ENCODE measurements at places on chromosomes 3 and 15.
A peak's percentile ranks its signal among the peaks of the same experiment; 100 is the strongest.

DNA sequence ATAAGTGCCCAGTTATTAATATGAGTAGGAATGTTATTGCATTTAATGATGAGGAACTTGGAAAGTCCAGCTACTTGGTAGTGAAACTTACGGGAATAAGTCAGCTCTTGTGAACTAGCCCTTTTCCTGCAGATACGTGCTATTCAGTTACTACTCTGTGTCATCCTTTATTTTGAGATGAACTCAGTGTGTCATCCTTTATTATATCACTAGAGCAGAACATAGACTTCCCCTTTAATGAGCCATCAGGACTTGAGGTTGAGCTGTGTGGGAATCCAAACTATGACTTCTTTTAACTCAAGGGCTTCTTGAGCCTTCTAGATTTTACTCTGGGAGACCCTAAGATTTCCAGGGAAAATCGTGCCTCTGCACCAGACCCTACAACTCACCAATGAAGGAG, 3.6 kb downstream of the ACTC1 start:
- DNase-seq, result no peak
- H3K4me1 ChIP-seq, result no peaks in the 10 kb centered on the region
- no peak overlapping the region for H3K27ac ChIP-seq
- H3K4me3 ChIP-seq, result no peak overlapping the region

DNA sequence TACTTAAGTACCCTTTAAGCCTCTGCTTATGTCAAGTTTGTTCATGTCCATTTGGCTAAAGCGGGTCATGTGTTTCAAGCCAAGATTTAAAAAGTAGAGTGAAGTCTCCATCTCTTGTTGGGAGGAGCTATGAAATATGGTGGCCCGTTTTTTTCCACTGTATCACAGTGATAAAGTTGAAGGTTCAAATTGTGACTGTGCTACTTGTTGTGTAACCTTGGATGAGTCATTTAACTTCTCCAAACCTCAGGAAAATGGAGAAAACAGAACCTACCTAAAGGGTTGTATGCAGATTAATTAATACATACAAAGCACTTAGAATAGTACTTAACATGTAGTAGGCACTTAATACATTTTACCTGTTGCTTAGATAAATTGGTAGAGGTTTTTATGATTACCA, 43.4 kb downstream of the SNAPC5 start:
- H3K27ac ChIP-seq, result peak overlapping the region; percentile 80
- peaks cover 27% of the 10 kb centered on the region for H3K4me1 ChIP-seq
- DNase-seq, result peak; percentile 27
- peaks cover 2% of the 10 kb centered on the region for H3K36me3 ChIP-seq
- no peak overlapping the region for H3K4me3 ChIP-seq

DNA sequence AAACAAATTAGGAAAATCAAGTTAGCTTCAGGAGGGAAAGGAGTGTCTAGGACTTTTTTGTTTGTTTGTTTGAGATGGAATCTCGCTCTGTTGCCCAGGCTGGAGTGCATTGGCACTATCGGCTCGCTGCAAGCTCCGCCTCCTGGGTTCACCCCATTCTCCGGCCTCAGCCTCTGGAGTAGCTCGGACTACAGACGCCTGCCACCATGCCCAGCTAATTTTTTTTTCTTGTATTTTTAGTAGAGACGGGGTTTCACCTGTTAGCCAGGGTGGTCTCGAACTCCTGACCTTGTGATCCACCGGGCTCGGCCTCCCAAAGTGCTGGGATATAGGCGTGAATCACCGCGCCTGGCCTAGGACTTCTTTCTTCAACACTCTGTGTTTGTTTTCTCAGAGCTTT, 171.1 kb downstream of the NLGN1 start:
- H3K27me3 ChIP-seq, result no peaks in the 10 kb centered on the region
- H3K36me3 ChIP-seq, result no peaks in the 10 kb centered on the region
- no peak overlapping the region for H3K27ac ChIP-seq
- H3K4me1 ChIP-seq, result no peaks in the 10 kb centered on the region

GRCh38 chr15:65832549-65833364, 36.5 kb upstream of the RAB11A start:
- DNase-seq, result peak; percentile 100
- H3K27me3 ChIP-seq, result no peaks in the 10 kb centered on the region
- peak overlapping the region; percentile 74 for H3K4me3 ChIP-seq
- no peaks in the 10 kb centered on the region for H3K36me3 ChIP-seq
- peaks cover 84% of the 10 kb centered on the region for H3K4me1 ChIP-seq
- peak overlapping the region; percentile 100 for H3K27ac ChIP-seq

- H3K4me3 ChIP-seq, result no peak overlapping the region
- peaks cover 17% of the 10 kb centered on the region for H3K4me1 ChIP-seq
- H3K36me3 ChIP-seq, result no peaks in the 10 kb centered on the region
- no peak overlapping the region for H3K27ac ChIP-seq
Measured at GRCh38 chr3:105958237-105959000, 89.6 kb upstream of the CBLB start.

DNA sequence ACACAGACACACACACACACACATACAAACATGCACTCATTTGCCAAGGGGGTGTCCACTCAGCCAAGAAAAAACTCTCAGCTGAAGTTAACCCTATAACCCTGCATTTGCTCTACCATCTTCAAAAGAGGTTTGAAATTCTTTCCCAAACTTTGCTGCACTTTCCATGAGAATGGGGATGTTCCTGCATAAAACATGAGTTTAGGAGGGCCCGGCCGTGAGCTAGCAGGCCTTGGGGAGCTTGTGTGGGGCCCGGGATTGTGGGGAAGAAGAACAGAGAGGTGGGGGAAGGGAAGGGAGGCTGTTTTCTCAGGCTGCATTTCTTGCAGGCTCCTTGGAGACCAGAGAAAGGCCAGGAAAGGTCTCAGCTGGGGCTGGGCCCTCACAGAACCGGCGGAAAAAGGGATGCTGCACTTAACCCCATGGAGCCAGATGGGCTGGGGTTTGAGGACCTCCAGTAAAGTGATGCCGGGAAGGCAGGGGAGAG, 40.8 kb downstream of the SEMA5B start:
- H3K27me3 ChIP-seq, result peaks cover 53% of the 10 kb centered on the region
- no peak for DNase-seq
- no peak overlapping the region for H3K4me3 ChIP-seq
- H3K4me1 ChIP-seq, result no peaks in the 10 kb centered on the region

GRCh38 chr15:59931646-59932261, 72.4 kb upstream of the FOXB1 start:
- DNase-seq, result no peak
- no peaks in the 10 kb centered on the region for H3K27me3 ChIP-seq
- H3K36me3 ChIP-seq, result no peaks in the 10 kb centered on the region
- H3K4me3 ChIP-seq, result no peak overlapping the region
- H3K4me1 ChIP-seq, result no peaks in the 10 kb centered on the region

- DNase-seq, result no peak
- H3K4me1 ChIP-seq, result no peaks in the 10 kb centered on the region
- H3K27ac ChIP-seq, result no peak overlapping the region
- H3K27me3 ChIP-seq, result no peaks in the 10 kb centered on the region
- no peak overlapping the region for H3K4me3 ChIP-seq
- H3K36me3 ChIP-seq, result peaks cover 5% of the 10 kb centered on the region
Measured at GRCh38 chr3:183822631-183823030, 2.7 kb downstream of the MAP6D1 start.

- DNase-seq, result no peak
- no peaks in the 10 kb centered on the region for H3K36me3 ChIP-seq
- no peaks in the 10 kb centered on the region for H3K27me3 ChIP-seq
- H3K4me3 ChIP-seq, result no peak overlapping the region
Measured at GRCh38 chr3:2623436-2623835, 486.7 kb downstream of the IL5RA start.

DNA sequence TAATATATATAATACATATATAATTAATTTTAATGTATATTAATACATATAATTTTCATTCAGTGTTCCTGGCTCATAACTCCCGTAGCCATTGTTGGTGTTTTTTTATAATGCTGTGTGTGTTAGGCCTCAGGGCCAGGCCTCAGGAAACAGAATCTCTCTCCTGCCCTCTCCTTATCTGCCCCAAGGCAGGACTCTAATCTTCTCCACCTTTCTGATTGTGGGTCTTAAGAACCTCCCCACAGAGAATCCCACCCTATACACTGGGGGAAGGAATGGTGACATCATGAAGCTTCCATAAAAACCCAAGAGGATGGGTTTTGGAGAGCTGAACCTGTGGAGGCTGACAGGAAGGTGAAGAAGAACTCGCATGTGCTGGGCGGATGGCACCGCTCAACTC, 4.0 kb upstream of the FMN1 start:
- peaks cover 24% of the 10 kb centered on the region for H3K4me1 ChIP-seq
- no peak overlapping the region for H3K27ac ChIP-seq
- no peaks in the 10 kb centered on the region for H3K36me3 ChIP-seq
- H3K4me3 ChIP-seq, result no peak overlapping the region
- no peaks in the 10 kb centered on the region for H3K27me3 ChIP-seq
- DNase-seq, result no peak

DNA sequence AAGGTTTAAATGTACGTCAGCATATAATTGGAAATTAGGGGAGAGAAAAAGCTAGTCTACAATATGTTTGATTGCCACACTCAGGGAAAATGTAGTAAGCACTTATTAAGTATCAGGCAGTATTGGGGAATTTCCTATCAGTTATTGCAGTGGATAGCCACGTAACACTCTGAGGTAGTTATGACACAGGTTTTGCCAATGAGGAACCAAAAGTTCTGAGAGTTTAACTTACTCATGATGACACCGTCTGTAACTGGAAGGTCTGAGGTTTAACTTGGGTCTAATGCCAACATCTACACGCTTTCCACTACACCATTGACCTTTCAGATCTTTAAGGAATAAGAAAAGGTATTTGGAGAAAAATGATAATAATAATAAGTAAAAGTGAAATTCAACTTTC, 89.5 kb downstream of the ZMAT3 start:
- no peaks in the 10 kb centered on the region for H3K4me1 ChIP-seq
- H3K36me3 ChIP-seq, result no peaks in the 10 kb centered on the region
- no peak for DNase-seq
- H3K27me3 ChIP-seq, result no peaks in the 10 kb centered on the region
- H3K27ac ChIP-seq, result no peak overlapping the region

- H3K27me3 ChIP-seq, result no peaks in the 10 kb centered on the region
- H3K36me3 ChIP-seq, result no peaks in the 10 kb centered on the region
- no peak overlapping the region for H3K27ac ChIP-seq
- H3K4me1 ChIP-seq, result peaks cover 21% of the 10 kb centered on the region
Measured at GRCh38 chr15:58295637-58296215, 136.1 kb upstream of the LIPC start.

DNA sequence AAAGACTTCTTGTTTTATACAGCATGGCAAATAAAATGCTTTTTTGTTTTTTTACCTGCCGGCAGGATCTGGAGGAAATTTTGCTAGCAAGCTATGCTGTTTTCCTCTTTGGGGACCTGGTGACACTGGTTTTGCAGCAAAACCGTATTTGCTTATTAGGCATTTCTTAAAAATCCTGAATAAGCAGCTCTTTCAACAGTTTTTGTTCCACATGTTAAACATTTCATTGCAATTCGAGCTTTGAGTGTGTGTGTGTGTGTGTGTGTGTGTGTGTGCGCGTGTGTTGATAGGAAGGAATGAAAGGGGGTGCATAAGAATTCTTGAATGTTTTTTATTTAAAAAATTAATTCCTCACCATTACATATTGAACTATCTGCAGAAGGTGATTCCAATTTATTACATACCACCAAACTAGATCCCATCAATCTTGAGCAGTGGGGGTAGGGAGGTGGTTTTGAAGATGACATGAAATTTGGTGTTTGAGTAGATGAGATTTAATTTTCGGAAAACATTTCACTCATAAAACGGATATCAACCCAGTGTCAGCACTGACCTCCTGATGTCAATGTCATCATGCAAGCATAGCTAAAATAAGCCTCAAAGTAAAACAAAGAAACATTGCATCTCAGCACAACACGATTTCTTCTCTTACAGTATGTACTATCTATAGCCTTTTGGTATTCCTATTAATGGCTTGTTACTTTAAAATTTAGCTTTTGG, 17.3 kb downstream of the ZBTB38 start:
- H3K36me3 ChIP-seq, result peaks cover 11% of the 10 kb centered on the region
- H3K4me1 ChIP-seq, result peaks cover 31% of the 10 kb centered on the region
- H3K27me3 ChIP-seq, result no peaks in the 10 kb centered on the region
- no peak overlapping the region for H3K4me3 ChIP-seq

GRCh38 chr15:77795446-77795845, 162.7 kb upstream of the LINGO1 start:
- H3K27ac ChIP-seq, result no peak overlapping the region
- DNase-seq, result no peak
- H3K36me3 ChIP-seq, result no peaks in the 10 kb centered on the region
- no peaks in the 10 kb centered on the region for H3K4me1 ChIP-seq
- H3K4me3 ChIP-seq, result no peak overlapping the region

All from HepG2 (cell line).